ENCODE measurements at places on chromosomes 11 and 22.

GRCh38 chr11:74452366-74452765 is 15.0 kb downstream of the KCNE3 start:
- no peak for DNase-seq

DNA sequence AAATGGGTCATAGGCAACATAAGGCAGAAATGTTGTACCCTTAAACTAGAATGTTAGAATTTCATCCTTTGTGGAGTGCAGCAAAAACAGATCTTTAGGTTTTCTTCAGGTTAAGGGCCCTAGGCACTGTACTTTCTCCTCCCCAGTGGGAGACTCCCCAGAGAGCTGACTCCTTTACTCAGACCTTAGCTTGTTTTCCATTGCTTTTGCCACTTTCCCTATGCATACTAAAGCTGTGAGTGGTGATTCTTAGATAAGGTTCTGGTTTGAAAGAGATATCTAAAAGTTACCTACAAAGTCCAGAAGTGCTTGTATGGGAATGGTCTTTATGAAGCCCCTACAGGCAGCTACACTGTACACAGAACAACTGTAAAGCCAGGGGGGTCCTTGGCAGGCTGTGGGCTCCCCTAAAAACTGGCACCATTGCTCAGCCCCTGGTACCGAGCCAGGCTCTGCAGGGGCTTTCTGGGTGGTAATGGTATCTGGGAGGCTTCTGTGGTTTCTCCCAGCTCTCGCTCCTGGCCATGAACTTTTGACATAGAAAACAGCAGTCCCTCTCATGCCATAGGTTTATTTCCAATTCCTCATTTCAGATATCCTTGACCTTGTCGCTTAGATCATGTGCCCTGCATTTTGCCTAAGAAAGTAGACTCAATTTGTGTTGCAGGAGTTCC is 23.2 kb downstream of the AMOTL1 start:
- DNase-seq: no peak

- no peak for DNase-seq
Measured at GRCh38 chr11:35918716-35919115, 25.1 kb upstream of the LDLRAD3 start.

DNA sequence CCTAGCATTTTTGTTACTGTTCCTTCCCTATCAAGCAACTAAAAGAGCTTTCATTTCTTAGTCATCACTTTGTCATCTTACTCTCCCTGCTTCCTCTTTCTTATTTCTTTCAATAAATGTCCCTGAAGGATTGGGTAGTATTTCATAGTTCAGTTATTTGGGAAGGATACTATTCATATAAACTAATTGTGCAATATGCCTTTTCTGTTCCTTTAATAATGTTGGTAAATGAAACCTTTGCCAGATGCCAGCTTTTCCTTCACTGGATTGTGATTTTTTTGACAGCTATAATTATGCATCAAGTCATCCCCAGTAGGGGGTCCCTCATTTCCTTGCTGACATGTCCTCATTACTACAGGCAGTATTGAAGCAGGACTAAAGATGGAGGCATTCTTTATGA is 101.7 kb downstream of the ATM start:
- DNase-seq: no peak

DNA sequence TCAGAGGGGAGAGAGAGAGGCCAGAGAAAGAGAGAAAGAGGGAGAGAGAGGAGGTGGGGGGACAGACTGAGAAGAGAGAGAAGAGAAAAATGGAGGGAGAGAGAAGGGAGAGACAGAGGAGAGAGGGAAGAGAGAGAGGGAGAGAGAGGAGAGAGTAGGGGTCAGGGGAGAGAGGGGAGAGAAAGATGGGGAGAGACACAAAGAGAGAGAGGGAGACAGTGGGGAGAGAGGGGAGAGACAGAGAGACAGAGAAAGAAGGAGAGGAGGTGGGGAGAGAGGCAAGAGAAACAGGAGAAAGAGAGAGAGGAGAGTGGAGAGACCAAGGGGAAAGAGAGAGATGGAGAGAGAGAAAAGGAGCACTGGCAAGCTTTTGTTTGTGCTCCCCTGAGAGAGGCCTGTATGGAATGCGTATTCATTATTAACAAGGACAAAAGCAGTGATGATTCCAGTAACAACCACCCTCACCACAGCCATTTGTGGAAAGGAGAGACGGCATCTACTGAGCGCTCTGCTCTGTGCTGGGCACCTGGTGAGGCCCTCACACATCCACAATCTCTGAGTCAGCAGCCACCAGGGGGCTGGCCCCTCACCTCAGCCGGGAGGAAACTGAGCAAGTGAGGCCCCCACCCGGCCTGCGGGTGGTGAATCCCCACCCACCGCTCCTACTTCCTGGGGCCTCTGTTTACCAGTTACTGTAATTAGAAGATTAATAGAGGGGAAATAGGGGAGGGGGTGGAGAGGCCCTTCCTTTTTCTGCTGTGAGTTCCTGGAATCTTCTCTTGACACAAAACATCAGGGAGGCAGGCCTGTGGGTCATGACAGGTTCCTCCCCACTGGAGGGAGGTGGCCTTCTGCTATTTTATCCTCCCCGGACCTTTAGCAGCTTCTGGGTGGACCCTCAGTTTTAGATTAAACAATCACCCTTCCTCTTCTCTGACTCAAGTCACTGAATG is 14.6 kb upstream of the MIAT start:
- peak; percentile 57 for DNase-seq

DNA sequence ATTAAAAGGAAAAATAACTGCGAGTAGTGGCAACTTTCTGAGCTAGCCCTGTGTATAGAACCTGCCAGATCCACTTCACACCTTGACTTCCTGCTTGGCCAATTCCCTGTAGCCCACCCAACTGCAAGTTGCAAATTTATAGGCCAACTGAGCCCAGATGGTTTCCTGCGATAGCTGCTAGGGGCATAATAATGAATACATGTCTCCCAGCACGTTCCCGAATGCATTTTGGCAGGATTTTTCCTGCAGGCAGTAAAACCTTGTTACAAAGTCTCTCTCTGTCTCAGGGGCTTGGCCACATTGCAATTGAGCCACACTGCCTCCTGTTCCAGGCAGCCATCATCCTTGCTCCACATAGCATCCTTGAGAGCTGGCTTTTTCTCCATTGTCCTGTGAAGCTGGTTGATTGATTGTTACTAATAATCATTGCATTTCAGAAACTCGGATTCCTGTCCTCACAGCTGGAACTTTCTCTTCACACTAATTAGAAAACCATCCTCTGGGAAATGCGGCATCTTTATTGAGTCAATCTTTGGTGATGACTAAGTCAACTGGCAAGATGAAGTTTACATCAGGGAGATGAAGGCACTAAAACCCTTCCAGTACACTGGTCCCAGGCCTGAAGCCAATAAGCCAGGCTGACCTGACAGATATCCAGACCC is 18.6 kb upstream of the LMO2 start:
- no peak for DNase-seq

All from germinal center (tissue), 1 donor.